ENCODE measurements at places on chromosomes 6 and 20.

DNA sequence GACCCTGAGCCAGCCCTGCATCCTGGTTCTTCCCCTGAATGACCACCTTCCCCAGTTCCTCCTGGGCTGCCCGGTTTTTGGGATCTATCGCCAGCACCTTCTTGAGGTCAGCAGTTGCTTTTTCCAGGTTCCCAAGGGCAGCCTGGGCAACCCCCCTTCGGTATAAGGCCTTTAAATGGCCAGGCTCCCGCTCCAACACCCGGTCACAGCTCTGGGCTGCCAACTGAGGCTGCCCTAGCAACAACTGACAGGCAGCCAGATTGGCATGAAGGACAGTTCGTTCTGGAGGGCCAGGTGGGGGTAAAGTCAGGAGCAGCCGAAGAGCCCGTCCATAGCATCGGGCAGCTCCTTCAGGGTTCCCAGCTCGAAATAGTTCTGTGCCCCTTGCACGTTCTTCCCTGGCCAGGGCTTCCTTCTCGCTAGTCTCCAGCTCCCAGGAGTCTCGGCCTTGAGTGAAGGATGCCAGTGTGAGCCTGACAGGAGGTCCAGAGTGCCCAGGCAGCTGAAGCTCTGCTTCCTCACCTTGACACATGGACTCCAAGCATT, 778 bp upstream of the ATF6B start:
- no peak for DNase-seq

DNA sequence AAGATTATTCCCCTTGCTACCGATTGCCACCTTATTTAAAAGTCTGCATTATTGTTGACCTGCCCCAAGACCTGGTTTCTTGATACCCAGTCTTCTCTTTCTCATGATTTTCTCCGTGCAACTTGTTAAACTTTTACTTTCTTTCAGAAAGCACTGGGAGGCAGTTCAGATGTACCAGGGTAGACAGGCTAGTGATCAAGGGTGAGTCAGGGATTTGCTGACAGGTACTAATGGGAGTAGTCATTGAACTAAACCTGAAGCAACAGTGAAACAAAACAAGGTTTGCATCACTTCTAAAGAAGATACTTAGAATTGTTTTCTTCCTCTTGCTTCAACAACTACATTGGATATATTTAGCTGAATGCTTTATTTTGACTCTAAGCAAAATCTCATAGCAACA, 124.4 kb downstream of the KCNQ5 start:
- no peak for DNase-seq

- no peak for DNase-seq
Observed at GRCh38 chr6:52130440-52130839, 43.0 kb upstream of the PKHD1 start.

DNA sequence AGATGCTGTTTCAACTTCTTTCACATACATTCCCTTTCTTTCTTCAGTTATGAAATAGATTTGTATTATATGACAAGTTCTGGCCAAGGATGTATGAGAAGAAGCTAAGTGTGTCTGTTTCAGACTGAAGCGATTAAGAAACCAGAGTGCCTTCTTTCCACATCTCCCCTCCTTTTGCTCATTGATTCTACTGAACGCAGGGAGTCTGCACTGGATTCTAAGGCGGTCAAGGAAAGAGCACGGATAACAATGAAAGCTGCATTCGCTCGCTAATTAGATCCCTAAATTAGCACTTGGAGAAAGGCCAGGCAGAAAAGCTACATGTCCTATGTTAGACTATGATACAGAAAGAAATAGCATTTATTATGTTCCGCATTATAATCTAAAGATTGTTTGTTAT, 267.7 kb downstream of the HAO1 start:
- no peak for DNase-seq
